ENCODE measurements at places on chromosomes 2 and 18.

DNA sequence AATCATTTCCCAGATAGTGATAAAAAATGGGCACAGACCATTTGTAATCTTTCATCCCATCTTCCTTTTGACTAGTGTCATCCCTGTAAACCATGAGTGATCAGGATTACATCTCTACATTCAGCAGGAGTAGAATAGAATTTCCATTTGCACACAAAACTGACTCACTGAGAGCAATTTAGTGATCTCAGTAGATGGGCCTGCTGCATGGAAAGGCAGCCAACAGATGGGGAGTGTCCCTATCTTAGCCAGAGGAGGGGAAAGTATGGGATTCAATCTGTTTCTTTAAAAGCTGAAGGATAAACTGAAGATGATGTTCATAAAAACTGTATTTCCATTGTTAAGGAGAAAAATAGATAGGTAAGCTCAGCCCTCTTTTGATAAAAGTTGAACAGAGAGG, 441.7 kb downstream of the ZNF521 start:
- DNase-seq: no peak

GRCh38 chr2:241851325-241852115, 7.2 kb downstream of the PDCD1 start:
- DNase-seq: no peak

DNA sequence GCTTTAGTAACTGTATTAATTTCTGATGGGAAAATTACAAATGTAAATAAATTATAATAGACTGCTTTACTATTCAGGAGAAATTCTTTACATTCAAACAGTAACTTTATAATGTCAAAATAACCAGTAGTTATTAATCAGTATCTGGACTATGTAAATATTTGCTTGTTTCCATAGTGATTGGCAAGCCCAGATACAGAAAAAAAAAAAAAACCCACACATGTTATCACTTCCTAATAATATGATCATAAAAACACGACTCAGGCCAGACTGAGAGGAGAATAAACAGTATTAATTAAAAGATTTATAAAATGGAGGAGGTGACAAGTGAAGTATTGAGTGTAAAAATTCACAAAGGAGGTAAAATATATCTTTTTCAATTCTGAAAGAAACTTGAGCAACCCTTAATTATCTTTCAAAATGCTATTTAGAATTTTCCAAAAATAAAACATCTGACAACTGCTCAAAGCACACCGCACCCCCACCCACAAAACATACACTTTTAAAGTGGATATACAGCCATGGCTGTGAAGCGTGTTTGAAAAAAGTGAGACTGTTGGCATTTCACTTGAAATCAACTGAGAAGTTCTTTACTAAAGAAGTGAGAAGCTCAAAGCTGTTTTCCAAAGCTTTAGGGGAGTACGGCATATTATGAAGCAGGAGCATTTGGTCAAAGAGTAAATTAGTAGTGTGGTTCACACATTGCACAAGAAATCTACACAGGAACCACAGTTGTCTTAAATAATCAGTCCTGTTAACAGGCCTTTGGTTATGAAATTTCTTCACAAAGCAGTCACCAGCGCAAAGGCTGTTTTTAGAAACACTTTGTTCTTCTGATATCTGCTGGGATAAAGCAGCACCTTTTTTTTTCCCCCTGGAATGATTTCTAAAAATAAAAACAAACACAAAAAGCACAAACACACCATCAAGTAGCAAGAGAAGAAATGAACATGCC, 475.8 kb downstream of the TXNL1 start:
- no peak for DNase-seq

- no peak for DNase-seq
Observed at GRCh38 chr2:140711867-140712266, 1418.9 kb downstream of the LRP1B start.

- no peak for DNase-seq
Observed at GRCh38 chr2:237540223-237540775, 26.1 kb upstream of the PRLH start.

- DNase-seq: no peak
Observed at GRCh38 chr18:12336171-12336613, 28.2 kb downstream of the TUBB6 start.

Measured in amniotic stem cell (primary cell).